ENCODE measurements at places on chromosomes 7 and 10.

GRCh38 chr7:151592868-151593486 lies 73.3 kb upstream of the RHEB start:
- ATAC-seq = no peak

DNA sequence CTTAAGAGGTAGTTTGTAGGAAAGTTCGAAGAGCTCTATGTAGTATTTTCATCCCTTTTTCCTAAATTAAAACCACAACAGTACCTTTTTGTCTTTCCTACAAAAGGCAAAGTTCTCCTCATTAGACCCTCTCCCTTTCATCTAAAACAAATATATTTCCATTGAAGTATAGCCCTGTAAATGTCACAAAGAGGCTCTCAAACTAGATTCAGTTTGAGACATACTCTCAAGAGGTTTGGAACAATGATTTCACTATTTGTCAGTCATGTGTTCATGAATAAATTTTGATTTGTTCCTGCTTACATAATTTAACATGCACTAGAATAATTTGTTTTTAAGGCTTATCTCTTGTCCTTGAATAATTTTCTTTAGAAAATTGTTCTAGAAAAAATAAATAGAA lies 12.2 kb downstream of the TAS2R16 start:
- no peak for ATAC-seq

- ATAC-seq = no peak
These were observed 77.2 kb upstream of the PLXNA4 start for GRCh38 chr7:132653366-132653930.

GRCh38 chr10:86288695-86289576 lies 77.7 kb downstream of the GRID1 start:
- no peak for ATAC-seq

DNA sequence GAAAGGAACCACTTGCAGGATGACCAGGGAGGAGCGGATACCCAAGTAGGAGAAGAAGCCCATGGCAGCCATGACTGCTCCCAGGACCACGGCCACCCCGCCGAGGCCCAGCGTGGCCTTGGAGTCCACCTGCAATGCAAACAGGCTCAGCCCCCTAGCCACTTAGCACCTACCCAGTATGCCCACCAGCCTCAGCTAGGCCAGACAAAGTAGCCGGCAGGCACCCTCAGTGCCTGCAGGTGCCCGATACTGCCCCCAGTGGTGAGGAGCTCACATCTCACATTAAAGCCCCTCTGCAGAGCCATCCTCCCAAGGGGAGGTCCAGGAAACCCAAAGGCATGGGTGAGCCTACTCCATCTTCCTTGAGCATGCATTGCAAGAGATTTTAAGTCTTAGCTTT lies 6.6 kb downstream of the NPC1L1 start:
- peak; percentile 74 for ATAC-seq

- no peak for ATAC-seq
These were observed 15.9 kb upstream of the AKR1E2 start for GRCh38 chr10:4810092-4810491.

- no peak for ATAC-seq
These were observed 9.2 kb downstream of the OR2A5 start for GRCh38 chr7:144057954-144058353.

DNA sequence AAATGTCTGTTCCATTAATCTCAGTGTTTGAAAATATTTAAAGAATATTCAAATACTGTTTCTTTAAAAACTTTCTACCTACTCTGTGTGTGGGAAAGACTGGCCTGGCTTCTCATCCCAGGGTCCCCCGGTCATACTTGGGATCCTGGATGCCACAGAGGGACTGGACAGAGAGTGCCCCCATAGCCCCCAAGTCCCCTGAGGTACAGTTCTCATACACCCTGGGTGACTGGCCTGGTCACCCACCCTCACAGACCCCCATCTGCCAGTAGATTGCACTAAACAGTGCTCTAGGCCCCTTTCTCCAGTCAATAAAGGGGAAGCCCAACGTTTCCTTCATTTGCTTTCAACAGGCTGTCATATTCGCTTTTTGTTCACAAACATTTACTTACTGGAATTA lies 3.0 kb downstream of the TMEM273 start:
- no peak for ATAC-seq

DNA sequence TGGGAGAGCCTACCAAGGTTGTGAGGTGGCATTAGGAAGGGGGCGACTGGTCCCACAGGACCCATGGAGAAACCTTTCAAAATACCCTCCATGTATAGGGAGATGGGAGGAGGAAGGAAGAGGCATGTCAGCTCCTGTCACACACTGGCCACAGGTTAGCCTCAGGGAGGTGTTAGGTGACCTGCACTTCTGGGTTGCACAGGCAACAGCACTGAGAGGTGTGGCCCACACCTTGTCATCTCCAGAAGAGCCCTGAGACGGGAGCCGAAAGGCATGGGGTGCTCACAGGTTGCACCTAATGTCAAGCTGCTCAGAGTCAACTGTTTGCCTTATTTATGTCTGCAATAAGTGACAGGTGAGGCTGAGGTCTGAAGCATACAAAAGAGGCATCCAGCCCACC lies 14.6 kb upstream of the USP6NL start:
- no peak for ATAC-seq

DNA sequence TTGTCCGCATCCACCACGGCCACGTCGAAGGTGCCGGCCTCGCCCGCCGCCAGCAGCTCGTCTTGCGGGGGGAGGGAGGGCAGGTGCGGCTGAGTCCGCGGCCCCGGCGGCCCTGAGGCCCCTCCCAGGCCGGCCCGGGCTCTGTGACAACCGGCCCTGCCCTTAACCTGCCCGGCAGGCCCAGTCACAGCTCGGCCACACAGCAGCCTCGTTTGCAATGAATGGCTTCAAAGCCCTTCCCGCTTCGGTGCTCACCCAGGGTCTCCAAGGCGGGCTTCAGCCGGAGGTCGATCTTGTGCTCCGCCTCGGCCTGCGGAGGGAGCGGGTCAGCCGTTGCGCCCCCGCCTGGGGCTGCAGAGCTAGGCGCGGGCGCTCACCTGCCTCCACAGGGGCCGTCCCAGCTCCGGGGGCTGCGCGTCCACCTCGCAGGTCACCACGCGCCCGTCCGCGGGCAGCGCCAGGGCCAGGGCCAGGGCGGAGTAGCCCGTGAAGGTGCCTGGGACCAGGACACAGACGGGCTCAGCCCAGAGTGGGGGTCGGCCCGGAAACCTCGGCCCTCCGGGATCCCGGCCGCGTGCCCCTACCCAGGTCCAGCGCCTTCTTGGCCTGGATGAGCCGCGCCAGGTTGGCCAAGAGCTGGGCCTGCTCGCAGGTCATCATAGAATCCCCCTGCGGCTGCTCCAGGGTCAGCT lies 928 bp downstream of the COMTD1 start:
- peak; percentile 22 for ATAC-seq

DNA sequence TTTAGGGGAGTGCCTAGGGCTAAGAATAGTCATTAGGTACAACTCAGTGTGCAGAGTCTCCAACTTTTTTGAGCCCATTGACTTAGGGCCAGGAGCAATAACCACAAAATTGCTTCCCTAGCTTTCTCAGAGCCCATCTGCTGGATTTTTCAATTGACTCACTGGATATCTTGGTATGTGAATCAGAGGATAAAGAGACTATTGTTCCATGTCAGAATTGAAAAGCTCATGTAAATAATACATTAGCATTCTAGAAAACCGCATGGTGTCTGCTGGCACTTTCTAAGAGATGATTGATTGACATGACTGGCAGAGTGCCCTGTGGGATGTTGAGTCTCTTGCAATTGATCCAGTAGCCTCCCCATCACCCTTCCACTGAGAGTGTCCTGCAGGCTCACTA lies 246.2 kb downstream of the CCDC7 start:
- ATAC-seq = no peak

DNA sequence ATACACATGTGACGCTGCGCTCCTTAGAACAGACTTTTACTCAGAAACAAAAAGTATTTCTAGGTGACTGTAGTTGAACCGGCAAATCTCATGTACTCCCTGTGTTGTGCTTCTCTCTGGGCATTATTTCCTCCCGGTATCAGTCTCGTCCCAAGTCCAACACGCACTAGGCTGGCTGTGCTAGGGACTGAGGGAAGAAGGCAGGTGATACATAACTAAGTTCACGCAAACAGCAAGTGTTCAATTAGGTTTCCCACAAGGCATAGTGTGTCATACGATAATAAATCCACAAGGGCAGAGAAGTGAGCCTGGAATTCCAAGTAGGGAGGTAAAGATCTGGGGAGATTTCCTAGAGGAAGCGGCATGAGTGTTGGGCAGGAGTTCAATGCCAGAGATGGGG lies 20.4 kb downstream of the FAM53B start:
- ATAC-seq = no peak

GRCh38 chr7:100370303-100370702 lies 3.0 kb upstream of the PILRA start:
- no peak for ATAC-seq

DNA sequence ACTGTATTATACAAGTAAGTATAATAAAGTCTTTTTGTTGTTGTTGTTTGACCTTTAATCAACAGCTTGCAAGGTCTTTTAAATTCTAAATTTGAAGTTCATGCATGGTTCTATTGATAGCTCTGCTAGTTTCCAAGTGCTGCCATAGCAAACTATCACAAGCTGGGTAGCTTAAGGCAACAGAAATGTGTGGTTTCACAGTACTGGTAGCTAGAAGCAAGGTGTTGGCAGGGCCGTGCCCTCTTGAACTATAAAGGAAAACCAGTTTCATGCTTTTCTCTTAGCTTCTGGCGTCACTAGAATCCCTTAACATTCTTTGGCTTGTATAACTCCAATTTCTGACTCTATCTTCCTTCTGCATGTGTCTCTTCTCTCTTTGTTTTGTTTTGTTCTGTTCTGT lies 1021.9 kb upstream of the AUTS2 start:
- ATAC-seq = no peak

DNA sequence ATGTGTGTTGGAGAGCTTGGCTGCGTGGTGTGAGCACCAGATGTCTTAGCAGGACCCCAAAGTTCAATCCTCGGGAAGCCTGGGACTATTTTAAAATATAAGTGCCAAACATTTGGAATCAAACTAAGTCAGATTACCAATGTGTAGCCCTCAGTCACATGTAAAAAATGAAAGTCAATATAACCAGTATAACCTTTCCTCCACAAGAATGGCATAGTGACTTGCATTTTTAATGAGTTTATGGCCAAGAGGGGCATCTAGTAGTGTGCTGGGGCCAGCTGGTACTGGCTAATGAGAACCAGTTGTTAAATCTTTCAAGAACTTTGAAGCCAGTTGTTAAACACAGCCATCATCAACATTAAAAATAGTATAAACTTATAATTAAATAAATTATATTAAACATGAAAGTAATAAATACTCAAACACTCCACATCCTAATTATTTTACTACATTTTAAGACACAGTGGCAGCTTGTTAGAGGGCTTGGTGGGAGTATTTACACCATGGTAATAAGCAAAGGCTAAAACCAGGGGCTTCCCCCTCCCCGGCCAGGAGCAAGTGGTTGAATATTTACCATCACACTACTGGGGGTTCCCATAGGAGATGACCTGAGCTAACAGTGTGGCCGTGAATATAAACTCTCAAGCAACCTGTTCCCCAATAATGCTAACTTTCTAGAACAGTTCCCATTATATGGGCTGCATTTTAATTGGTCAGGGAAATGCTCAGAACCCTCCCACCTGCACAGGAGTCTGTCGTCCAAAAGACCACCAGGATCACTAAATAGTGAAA lies 7.9 kb upstream of the FAM170B start:
- ATAC-seq = no peak
